MCF 10A (cell line): ENCODE measurements at places on chromosomes 16 and 17. TPM values are rescaled to one million over a fixed set of nuclear protein-coding genes. Genes with fewer than 3 reads are reported as not detected.

DPEP2 gene
- total RNA-seq = not detected in 2 replicates

ALDOC gene
- 2.4 and 6.0 TPM in 2 replicates for total RNA-seq

TAC4 gene
- not detected in 2 replicates for total RNA-seq

PPP1R27 gene
- 0.29 TPM in 1 of 2 replicates, not detected in the other for total RNA-seq

OTOP2 gene
- not detected in 2 replicates for total RNA-seq

CA7 gene
- total RNA-seq = not detected in 2 replicates

CLEC3A gene
- total RNA-seq = not detected in 2 replicates

ECI1 gene
- total RNA-seq = 115 and 154 TPM in 2 replicates

C17orf107 gene
- total RNA-seq = 3.6 and 4.3 TPM in 2 replicates

HEATR3 gene
- total RNA-seq = 10.5 and 13.3 TPM in 2 replicates

GUCY2D gene
- not detected in 2 replicates for total RNA-seq

SMG1 gene
- 104 and 110 TPM in 2 replicates for total RNA-seq

PLA2G10 gene
- total RNA-seq = not detected in 2 replicates

ZSCAN10 gene
- 0.49 and 1.4 TPM in 2 replicates for total RNA-seq

GLIS2 gene
- total RNA-seq = 14.7 and 15.8 TPM in 2 replicates
